ENCODE measurements at places on chromosomes 7 and 10.

DNA sequence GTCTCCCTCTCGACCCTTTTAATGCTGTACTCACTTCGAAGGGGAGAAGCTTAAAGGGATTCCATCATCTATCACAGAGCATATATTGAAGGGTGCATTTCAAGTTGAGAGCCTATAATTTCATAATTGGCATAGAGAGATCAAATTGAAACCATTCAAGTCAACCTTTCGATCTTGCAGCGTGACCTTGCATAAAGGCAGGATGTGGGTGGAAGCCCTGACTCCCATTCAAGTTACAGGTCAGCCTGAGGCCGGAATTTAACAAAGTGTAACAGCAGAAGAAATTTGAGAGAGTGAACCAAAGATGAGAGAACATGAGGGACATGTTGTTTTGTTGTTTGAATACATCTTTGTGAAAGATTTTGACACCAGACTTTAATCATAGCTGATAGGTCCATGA lies 195.3 kb upstream of the TPK1 start:
- no peak for DNase-seq

DNA sequence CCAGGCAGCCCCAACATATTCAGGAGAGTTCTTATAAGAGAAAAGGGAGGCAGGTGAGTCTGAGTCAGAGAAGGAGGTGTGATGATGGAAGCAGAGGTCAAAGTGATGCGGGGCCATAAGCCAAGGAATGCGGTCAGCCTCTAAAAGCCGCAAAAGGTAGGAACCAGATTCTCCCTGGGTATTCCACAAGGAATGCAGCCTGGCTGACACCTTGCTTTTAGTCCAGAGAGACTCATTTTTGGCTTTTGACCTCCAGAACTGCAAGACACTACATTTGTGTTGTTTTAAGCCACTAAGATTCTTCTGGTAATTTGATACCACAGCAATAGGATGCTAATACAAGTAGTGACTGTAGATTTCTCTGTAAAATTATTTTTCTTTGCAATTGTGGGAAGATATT lies 151.5 kb upstream of the EEPD1 start:
- DNase-seq, result no peak

DNA sequence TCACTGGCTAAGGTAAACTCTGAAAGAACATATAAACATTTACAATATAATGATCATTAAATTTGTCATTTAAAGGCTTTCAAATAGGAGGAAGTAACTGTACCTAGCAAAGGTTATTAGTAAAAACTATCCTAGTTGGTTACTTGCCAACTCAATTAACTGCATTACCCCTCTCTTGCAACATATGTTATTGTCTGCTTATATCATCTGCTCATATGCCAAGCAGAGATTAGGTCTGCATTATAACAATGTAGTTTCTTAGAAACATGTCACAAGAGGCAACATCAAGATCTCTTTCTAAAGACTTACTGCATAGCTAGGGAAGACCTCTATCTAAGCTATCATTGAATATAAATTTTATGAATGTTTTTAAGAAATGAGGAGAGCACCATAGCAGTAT lies 132.5 kb downstream of the RELN start:
- no peak for DNase-seq

- no peak for DNase-seq
These were observed 136.8 kb downstream of the KLF6 start for GRCh38 chr10:3648170-3648569.
